ENCODE measurements at places on chromosomes 5 and 9. TPM values are rescaled to one million over a fixed set of nuclear protein-coding genes. Genes with fewer than 3 reads are reported as not detected.

SPATA31C1 gene
- not detected for total RNA-seq

PCDHB7 gene
- total RNA-seq, result under 0.01 TPM

ST8SIA4 gene
- 3.0 TPM for total RNA-seq

CTSV gene
- total RNA-seq, result 0.44 TPM

HRCT1 gene
- not detected for total RNA-seq

RNF208 gene
- total RNA-seq, result 0.43 TPM

ASTN2 gene
- 3.9 TPM for total RNA-seq

OR1Q1 gene
- total RNA-seq, result not detected

PBX3 gene
- total RNA-seq, result 15.8 TPM

HK3 gene
- under 0.01 TPM for total RNA-seq

MAN2A1 gene
- total RNA-seq, result 227 TPM

PTTG1 gene
- total RNA-seq, result 153 TPM

ARL14EPL gene
- total RNA-seq, result not detected

GPR151 gene
- not detected for total RNA-seq

SLC36A2 gene
- not detected for total RNA-seq

CREBRF gene
- total RNA-seq, result 9.0 TPM

ADAMTS6 gene
- total RNA-seq, result 141 TPM

SAXO1 gene
- not detected for total RNA-seq

RNF38 gene
- 11.6 TPM for total RNA-seq

ORM2 gene
- total RNA-seq, result not detected

PRDM9 gene
- total RNA-seq, result not detected

APBA1 gene
- total RNA-seq, result 9.2 TPM

ISCA1 gene
- 16.2 TPM for total RNA-seq

SPINK4 gene
- 1.8 TPM for total RNA-seq

GABRB2 gene
- under 0.01 TPM for total RNA-seq

ANAPC2 gene
- 32.4 TPM for total RNA-seq

CEP78 gene
- 4.2 TPM for total RNA-seq

ZBTB34 gene
- total RNA-seq, result 9.7 TPM

PTGR1 gene
- total RNA-seq, result 60.3 TPM
